A375 (cell line): ENCODE measurements at places on chromosomes 6 and 20. TPM values are rescaled to one million over a fixed set of nuclear protein-coding genes. Genes with fewer than 3 reads are reported as not detected.

Gene PBOV1
- total RNA-seq, result not detected in 2 replicates

Gene IL17F
- total RNA-seq, result not detected in 2 replicates

Gene TMEM239
- 0.04 and 0.42 TPM in 2 replicates for total RNA-seq

Gene TOX2
- 7.7 and 8.4 TPM in 2 replicates for total RNA-seq

Gene B3GALT4
- 1.1 and 2.6 TPM in 2 replicates for total RNA-seq

Gene NPBWR2
- total RNA-seq, result not detected in 2 replicates
